ENCODE measurements at places on chromosomes 11 and 22.

- no peak for DNase-seq
These were observed 961 bp downstream of the KCNA4 start for GRCh38 chr11:30015725-30016412.

DNA sequence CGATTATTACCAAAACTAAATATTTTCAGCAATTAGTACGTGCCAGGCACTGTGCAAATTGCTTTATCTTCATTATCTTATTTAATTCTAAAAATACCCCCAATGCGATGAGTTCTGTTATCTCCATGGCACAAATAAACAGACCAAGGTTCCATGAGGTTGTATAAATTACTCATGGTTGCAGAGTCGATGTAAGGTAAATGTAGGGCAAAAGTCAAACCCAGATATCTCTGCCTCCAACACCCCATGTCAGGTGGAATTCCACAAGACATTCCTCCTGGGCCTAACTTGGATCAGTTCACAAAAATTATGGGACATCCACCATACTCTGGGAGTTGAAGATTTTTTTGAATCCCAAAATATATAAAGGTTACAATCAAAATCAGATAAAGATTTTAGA is 43.7 kb downstream of the ISX start:
- DNase-seq = no peak

DNA sequence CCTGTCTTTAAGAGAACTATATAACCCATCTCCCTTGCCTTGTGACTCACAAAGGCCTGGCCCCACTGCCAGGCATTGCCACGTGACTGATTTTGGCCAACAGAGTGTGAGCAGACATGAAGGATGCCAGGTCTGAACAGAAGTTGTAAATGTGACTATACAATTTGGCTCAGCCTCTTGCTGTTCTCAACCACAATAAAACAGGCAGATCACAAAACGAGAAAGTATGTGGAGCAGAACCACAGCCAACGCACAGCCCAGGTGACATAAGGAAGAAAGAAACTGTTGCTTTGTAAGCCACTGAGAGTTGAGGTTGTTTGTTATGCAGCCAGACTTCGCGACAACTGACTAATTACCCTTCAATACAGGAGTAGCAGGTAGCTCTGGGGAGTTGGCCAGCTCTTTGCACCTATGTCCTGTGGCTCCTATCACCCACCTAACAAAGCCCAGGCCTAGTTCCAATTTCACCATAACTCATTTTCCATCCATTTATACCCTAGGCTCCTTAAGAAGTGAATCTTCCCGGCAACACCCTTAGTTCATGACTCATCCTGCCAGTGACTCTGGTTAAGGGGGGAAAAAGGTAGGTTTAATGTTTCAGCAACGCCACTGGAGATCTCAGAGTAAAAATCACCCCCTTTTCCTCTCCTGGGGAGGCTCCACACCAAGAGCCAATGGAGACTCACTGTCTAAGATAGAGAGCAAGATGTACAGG is 53.7 kb downstream of the GALNT18 start:
- DNase-seq = no peak

DNA sequence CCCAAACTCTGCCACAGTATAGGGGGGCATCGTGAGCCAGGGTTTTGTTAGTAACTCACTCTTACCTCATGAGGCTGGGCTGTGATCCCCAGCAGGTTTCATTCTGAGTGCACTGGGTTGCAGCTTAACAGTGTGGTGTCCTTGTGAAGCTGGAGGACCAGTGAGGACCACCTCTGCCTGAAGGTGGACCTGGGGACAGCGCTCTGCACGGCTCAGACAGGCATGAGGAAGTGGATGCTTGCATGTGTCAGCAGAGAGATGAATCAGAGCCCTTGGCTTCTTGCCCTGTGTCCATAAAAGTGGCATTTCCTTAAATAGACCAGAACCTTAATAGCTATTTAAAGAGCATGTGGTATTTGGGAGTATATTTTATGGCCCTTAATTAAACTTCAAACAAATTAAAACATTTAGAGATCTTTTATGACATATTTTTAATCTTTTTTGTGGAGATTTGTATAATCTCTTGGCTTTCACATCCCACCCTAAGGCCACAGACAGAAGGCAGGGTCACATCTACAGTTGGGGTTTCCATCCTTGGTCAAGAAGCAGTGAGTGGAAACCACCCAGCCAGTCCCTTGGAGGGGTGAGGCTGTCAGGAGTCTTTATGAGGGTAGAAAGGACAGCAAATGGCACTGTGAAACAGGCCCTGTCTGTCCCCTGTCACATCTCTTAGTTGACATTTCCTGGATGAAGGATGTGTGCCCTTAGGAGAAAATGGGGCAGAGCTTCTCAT is 24.8 kb upstream of the ADORA2A start:
- DNase-seq = no peak

GRCh38 chr11:125245299-125245698 is 80.7 kb downstream of the PKNOX2 start:
- DNase-seq = no peak

- DNase-seq = no peak
These were observed 166.3 kb downstream of the TMEM135 start for GRCh38 chr11:87203907-87204602.

GRCh38 chr11:47415949-47416472 is 7.6 kb downstream of the SLC39A13 start:
- DNase-seq = no peak

GRCh38 chr11:130772266-130773227 is 143.7 kb downstream of the SNX19 start:
- DNase-seq = no peak

DNA sequence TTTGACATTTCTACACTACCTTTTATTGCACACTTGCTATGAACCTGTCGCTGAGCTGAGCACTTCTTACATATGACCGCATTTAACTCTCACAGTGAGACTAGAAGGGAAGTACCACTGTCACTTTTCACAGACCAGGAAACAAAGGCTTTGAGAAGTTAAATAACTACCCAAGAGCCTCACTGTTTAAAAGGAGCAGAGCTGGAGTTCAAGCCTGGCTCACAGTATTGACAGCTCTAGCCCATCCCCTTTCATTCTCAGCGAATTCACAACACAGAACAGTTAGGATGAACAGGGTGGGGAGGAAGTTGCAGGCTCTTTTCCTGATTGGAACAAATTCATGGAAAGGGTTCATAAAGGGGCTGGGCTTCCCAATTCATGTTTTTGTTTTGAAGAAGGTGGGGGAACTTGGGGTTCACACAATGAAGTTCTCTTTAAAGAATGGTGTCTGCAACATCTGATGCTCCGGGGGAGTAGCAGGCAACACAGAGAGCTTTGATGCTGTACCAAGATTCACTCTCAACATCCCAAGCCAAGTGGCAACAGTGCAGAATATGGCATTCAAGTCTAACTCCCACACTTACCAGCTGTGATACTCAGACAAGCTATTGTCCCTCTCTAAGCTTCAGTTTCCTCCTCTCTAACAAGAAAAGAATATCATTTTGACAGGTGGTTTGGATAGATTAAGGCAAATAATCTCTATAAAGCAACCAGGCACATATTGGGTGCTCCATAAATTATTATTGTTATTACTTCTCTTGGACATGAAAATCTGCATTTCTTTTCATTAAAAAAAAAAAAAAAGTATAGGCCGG is 17.2 kb downstream of the SCGB1A1 start:
- no peak for DNase-seq

DNA sequence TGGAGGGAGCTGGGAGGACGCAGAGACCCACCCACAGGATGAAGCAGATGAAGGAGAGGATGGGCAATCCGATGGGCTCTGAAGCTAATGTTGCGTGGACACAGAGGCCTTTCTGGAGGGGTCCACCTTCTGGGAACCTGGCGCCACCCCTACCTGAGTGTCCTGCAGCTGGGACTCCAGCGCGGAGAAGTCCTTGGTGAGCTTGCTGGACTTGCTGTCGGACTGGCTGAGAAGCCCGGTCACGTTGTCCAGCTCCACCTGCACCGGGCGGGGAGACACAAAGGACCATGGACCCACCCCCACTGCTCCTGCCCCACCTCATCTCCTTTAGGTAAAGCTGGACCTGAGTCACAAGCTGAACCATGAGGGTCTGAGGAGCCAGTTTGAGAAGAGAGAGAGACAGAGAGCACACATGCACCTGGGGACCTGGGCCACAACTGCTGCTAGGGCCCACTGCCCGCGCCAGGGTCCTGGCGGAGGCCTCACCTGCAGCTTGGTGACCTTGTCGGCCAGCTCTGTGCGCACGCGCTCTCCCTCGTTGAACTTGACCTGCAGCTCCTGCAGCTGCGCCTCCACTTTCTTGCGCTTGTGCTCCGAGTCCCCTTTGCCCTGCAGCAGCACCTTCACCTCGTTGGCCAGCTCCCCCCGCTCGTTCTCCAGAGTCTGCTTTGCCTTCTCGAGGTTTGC is 40.8 kb downstream of the APOL1 start:
- no peak for DNase-seq

GRCh38 chr11:57406337-57406904 is 16.0 kb upstream of the PRG2 start:
- DNase-seq = no peak

GRCh38 chr11:116958246-116958645 is 120.8 kb upstream of the APOA1 start:
- DNase-seq = no peak

All from activated naive CD4-positive, alpha-beta T cell (primary cell).